ENCODE measurements at places on chromosomes 2 and 18.

DNA sequence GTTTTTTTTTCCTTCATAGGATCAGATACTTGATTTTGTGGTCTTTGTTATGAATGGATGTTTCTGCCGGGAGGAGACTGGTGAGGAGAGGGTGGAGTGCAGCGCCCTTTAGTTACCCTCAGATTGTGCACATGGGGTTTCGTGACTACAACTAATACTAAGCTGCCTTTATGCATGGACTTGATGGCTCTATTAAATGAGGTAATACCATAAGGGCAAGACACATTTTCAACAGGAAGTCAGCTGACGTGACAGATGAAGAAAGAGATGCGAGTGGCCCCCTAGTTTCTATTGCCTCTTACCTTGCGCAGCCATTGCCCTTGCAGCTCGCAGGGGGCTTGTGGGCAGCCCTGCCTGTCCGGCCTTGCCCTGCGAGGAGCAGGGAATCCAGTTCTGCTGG is 24.4 kb downstream of the ZNF407 start:
- no peak for DNase-seq

- DNase-seq, result no peak
Observed at GRCh38 chr18:43847164-43848091, 570.1 kb upstream of the SYT4 start.

GRCh38 chr18:56221195-56222065 is 417.0 kb downstream of the TXNL1 start:
- DNase-seq, result no peak

GRCh38 chr2:83079007-83079406 is 1380.1 kb downstream of the SUCLG1 start:
- no peak for DNase-seq

GRCh38 chr18:69528435-69528834 is 127.7 kb downstream of the DOK6 start:
- no peak for DNase-seq

- DNase-seq, result no peak
Observed at GRCh38 chr2:226125176-226125883, 674.3 kb downstream of the IRS1 start.

DNA sequence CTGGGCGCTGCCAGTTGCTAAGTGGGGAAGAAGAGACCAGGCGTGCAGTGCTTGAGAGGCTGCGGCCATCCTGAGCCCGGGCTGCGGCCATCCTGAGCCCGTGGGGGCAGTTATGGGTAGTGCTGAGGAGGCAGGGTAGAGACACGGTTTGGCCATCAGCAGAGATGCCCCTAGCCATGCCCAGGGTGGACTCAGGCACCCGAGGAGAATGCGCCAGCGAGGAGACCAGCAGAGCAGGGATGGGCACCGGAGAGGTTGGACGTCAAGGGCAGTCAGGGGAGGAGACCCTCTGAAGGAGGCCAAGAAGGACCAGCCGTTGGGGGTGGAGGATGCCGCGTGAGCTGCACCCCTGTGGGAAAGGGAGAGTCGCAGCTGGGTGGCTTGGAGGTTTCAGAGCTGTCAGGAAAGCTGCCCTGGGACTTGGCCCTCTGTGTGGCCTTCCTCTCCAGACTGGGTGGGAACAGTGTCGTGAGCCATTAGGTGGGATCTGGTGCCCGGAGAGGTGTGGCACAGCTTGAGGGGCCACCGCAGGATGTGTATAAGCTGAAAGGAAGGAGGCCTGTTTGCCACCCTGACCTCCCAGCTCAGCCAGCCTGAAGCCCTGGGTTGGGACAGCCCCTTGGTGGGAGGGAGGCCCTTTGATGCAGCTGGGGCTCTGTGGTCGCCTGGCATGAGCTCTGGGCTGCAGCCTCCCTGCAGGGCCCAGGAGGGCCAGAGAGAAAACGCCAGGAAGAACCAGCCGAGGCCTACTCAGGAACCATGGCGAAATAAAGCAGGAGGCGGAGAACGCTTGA is 56.0 kb downstream of the SH3BP4 start:
- DNase-seq, result no peak

DNA sequence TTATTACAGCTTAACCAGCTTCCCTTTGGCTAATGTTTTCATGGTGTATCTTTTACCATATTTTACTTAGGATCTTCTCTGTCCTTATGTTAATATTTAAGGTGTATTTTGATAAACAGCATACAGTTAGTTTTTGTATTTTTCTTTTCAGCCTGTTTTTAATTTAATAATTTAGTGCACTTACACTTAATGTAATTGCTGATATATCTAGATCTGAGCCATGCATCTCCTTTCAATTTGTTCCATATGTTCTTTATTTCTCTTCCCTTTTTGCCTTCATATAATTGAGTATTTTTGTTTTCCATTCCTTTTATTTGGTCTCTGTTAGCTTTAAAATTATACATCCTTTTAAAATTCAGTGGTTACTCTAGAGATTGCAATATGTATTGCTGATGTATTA is 78.8 kb downstream of the SMC6 start:
- no peak for DNase-seq

DNA sequence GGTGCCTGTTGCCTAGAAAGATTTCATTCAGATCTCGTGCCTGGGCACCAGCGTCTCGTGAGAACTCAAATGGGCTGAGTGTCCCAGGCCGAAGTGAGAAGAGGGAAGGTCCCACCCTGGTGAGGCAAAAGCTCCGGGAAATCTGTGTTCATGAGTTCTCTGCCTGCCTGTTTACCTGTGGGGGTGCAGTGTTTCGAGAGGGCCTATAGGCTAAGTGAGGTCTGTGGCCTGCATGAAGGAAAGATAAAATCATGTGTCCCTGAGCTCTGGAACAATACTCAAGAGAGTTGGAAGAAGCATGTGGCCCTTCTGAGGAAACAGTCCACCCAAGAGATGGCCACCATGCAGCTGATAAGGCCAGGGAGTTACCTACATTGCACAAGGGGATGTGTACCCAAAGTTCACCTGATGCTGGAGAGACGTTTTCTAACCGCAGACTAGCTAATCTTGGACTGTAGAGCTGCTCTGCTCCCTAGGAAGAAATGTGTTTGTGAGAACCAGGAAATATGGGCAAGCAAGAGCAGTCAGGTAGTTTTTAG is 63.5 kb upstream of the ST3GAL5 start:
- no peak for DNase-seq

DNA sequence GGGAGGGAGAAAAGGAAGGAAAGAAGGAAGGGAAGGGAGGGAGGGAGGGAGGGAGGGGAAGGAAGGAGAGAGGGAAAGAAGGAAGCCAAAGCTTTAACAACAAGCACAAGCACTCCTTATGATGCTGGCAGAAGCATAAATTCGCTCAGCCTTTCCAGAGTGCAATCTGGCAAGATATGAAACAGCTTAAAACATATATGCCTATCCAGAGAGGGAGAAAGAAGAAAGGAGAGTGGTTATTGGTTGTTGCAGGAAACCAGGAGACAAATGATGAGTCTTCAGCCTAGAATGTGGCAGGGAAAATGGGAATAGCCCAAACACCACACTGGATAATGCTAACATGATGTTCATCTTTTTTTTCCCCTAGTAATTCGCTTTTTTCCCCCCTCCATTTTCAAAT is 64.0 kb downstream of the STPG4 start:
- no peak for DNase-seq

GRCh38 chr2:177270531-177270930 is 6.0 kb upstream of the NFE2L2 start:
- no peak for DNase-seq

GRCh38 chr2:171409436-171409971 is 24.3 kb downstream of the METTL8 start:
- DNase-seq, result no peak

GRCh38 chr2:26300234-26300925 is 45.6 kb upstream of the SELENOI start:
- DNase-seq, result no peak

DNA sequence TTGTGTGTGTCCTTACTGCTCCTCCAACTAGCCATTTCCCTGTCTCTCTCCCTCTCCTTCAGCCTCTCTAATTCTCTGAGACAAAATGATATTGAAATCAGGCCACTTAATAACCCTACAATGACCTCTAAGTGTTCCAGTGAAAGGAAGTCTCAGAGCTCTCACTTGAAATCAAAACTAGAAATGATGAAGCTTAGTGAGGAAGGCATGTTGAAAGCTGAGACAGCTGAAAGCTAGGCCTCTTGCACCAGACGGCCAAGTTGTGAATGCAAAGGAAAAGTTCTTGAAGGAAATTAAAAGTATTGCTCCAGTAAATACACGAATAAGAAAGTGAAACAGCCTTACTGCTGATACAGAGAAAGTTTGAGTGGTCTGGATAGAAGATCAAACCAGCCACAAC is 72.9 kb downstream of the PRKCE start:
- no peak for DNase-seq

- no peak for DNase-seq
Observed at GRCh38 chr2:149800624-149801542, 213.3 kb upstream of the MMADHC start.

GRCh38 chr2:235328991-235329390 is 164.9 kb upstream of the AGAP1 start:
- no peak for DNase-seq

GRCh38 chr2:64842030-64842429 is 147.2 kb upstream of the SLC1A4 start:
- DNase-seq, result no peak

DNA sequence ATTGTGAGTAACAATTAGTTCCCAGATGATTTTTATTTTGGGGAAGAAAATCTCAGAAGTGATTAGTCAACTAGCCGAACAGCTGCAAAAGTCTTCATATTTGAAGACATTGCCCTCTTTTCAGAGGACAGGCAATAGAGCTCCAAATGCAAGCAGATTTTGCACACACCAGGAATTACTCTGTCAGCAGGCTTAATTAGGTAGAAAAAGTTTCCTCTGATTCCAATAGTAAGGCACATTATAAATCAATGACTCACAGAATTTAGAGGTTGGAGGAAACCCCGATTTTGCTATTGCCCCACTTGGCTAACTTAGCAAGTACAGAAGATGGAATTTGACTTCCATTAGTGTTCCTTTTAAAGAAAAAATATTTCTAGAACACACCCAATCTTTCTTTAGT is 30.7 kb upstream of the SCN1A start:
- DNase-seq, result no peak

DNA sequence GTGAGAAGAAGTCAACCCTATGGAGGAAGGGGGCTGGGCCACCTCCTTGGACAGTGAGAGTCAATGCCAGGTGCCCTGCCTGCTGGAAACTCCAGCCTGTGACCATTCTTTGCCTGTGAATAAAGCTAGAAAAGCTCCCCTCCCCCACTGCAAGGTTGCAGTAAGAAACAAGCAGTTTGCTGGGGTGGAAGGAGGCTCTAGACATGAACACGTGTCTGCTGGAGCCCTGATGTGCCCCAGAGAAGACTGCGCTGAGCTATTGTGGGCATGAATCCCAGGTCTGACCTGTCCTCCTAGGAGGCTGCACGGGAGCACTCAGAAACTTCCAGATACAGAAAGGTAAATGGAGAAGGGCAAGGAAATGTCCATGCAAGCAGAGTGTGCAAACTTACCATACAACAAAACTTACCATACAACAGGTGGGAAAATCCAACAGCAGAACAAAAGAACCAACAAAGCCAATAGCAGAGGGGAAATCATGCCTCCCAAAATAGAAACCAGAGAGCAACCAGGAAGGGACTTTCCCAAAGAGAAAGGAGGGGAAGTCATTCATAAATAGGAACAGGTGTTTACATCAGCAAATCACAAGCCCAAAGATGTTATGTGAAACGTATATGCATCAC is 278.7 kb downstream of the BCL2 start:
- DNase-seq, result no peak

DNA sequence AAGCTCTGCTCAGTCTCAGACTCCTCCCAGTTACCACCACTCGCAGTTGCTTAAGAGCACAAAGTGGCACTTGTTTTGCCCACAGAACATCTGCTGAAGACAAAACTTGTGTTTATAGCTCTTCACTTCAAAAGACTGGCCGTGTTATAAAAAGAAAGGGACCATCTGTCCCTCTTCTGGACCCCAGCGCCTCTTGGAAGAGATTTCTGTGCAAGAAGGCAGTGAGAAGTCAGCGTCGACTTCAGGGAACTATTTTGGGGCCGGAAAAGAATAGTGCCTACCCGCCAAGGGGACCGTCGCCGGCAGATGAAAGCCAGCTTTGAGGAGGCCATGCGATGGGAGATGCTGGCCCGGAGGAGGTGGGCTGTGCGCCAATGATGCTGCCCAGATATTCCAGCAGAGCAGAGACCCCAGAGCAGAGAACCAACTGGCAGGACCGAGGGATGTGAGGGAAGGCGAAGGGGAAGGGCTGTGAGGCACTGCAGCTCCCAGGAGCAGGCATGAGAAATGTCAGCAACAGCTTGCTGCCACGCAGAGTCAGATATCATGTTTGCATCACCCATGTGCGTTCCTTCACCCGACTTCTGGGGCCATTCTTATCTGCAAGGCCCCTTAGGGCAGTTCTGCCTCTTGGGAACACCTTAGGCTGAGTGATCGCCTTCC is 270.9 kb downstream of the ATAD2B start:
- no peak for DNase-seq
